ENCODE measurements at places on chromosomes 16 and 17.

GRCh38 chr17:8152112-8152775 lies at the start of gene PER1:
PER1 (minus strand) TSS chr17:8152404; CDS start chr17:8150706, 1,698 bp downstream.
- peak; percentile 86 for DNase-seq

DNA sequence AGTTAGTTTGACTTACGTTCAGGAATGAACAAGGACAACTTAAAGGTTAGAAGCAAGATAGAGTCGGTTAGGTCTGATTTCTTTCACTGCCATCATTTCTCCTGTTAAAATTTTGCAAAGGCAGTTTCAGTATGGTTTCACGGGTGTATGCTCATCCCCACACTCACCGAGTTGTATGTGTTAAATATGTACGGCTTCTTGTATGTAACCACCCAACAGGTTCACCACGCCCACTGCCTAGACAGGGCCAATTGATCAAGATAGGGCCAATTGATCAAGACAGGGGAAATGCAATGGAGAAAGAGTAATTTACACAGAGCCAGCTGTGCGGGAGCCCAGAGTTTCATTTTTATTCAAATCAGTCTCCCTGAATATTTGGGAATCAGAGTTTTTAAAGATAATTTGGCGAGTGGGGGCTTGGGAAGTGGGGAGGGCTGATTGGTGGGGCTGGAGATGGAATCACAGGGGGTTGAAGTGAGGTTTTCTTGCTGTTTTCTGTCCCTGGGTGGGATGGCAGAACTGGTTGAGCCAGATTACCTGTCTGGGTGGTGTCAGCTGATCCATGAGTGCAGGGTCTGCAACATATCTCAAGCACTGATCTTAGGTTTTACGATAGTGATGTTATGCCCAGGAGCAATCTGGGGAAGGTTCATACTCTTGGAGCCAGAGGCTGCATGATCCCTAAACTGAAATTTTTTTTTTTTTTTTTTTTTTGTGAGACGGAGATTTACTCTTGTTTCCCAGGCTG lies 62.4 kb upstream of the PLCG2 start:
- DNase-seq, result no peak

- no peak for DNase-seq
Measured at GRCh38 chr17:80702315-80703141, 157.9 kb downstream of the RPTOR start.

GRCh38 chr17:49055181-49055927 lies 58.2 kb downstream of the IGF2BP1 start:
- DNase-seq, result no peak

GRCh38 chr17:78957128-78957527 lies 22.6 kb downstream of the LGALS3BP start:
- peak; percentile 62 for DNase-seq

- no peak for DNase-seq
Measured at GRCh38 chr17:15250135-15250860, 14.8 kb downstream of the PMP22 start.
